ENCODE measurements at places on chromosomes 4 and X. TPM values are rescaled to one million over a fixed set of nuclear protein-coding genes. Genes with fewer than 3 reads are reported as not detected.

DNA sequence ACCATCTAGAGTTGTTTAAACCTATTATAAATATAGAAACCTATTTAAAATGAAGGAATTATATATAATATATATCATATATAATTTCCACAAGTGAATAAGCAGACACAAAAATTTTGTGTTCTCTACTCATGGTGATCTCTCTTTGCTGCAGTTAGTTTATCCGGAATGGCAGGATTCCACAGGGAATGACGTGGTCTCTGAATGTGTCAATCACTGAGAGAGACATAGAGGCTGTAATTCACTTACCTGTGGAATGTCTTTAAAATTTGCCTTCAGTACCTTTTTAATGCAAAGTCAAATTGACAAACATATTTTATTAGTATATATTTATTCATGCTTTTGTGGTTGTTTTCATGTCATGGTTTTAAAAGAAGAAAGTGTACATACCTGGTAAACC is 669.3 kb downstream of the NLGN4X start:
- no peak for DNase-seq

GRCh38 chr4:9771034-9771433 is 10.4 kb upstream of the DRD5 start:
- no peak for DNase-seq

DNA sequence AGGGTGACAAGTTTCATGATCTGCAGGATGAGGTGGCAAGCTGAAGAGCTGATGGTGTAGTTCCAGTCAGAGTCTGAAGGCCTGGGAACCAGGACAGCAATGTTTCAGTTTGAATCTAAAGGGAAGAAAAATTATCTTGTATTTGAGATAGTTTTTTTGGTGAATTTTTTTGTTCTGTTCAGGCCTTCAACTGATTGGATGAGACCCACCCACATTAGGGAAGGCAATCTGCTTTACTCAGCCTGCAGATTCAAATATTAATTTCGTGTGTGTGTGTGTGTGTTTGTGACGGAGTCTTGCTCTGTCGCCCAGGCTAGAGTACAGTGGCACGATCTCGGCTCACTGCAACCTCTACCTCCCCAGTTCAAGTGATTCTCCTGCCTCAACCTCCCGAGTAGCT is 22.1 kb upstream of the SMIM14 start:
- no peak for DNase-seq

DNA sequence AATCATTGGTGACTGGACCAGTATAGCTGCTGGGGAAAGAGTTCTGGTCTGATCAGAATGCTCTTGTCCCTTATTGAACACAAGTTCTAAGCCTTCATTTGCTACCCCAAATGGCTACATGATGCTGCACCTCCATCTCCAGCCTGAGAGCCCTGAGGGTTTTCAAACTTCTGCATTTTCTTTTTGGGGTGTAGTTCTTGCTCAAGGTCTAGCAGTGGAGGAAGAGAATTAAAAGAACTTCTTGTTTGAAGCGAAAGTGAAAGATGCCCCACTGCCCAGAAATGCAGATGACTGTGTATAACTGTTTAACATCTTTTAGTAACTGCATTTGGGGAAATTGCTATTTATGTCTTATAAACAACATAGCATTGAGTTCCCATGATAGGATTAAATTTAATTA is 38.5 kb downstream of the LAMTOR3 start:
- DNase-seq, result no peak

DNA sequence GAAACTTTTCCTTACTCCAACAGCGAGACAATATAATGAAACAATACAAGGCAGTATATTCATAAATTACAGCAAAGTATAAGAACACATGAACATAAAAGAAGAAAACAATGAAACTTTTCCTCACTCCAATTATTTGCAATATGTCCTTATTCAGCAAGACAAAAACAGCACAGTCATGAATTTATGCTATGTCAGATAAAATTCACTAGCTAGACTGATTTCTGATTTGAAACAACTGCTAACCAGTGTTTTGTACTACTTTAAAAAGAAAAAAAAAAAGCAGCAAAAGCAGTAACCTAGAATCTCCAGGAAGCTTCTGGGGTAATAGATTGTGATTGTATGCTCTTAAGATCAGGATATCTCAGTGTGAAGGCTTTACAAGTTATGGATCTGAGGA is 45.2 kb upstream of the UNC5C start:
- DNase-seq, result no peak

DNA sequence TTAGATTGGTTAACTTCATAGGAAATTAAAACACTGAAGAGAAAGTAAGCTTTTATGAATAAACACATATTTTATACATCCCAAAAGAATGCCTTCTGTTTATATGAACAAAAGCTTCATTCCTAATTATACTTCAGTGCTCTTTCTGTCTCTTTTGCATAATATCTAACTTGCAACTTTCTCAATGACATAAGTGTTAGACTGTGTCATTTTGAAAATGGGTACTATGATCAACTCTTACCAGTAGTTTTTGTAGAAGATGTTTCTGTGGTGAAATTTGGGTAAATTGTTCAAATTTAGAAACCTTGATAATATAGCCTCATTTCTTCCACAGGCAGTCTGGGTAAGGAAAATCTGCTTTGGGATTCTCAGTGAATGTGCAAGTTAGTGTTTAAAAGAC is 991.4 kb downstream of the CCSER1 start:
- no peak for DNase-seq

DNA sequence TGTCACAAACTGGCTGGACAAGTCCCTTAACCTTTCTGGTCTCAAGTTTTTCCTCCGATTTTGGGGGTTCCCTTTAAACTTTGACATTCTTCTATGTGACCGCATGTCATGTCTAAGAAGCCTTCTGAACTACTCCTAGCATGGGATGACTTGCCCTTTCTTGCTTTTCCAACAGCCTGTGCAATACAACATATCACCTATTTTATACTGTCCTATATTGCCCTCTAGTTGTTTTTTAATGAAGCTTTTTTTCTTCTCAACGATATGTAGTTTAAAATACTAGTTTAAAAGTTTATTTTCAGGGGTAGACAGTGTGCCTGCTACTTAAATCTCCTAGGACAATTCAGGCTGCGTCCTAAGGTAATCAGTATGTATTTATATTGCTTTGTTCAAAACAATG is 1.0 kb upstream of the IGBP1 start:
- no peak for DNase-seq

ZNF141 gene
- 38.5 TPM for polyA plus RNA-seq

DNA sequence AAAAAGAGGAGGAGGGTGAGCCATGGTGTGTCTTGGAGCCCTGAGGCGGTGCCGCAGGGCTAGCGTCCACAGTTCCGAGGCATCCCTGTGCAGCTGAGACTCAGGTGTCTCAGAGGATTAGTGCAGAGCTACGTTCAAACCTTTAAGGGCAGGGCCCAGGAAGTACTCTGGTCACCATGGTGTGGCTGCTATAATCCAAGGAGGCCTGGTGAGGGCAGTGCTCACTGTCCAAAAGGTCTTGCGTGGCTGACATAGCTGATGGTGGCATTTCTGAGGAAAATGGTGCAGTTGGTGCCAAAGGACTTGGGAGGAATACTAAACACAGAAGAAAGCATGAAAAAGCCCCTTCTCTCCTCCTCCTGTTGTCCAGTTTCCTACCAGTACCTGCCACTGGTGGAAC is 146.9 kb downstream of the DCHS2 start:
- no peak for DNase-seq

CXCL5 gene
- 0.19 TPM for polyA plus RNA-seq

GRCh38 chrX:128309311-128309710 is 257.1 kb upstream of the ACTRT1 start:
- no peak for DNase-seq

DNA sequence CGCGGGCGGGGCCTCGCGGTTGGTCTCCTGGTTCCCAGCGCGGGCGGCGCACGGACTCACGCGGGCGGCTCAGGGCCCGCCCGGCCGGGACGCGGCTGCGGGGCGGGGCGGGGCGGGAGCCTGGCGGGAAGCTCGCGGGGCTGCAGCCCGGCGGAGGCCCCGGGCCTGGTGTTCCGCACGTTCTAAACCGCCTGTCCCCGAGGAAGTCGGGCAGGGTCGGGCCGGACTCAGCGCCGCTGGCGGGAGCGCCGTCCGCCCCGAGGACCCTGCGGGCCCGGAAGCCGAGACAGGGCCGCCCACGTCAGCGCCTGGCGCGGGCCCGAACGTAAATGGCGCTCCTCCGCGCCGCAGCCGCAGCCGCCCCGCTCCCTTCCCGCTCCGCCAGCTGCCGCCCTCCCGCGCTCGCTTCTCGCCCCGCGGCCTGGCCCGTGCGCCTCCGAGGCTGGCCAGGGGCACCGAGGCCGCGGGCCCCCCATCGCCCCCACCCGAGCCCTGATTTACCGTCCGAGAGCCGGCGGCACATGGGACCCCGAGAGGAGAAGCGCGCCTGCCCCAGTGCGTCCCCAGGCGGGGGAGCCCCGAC is 309 bp upstream of the CTBP1 start:
- DNase-seq, result peak; percentile 86

- DNase-seq, result no peak
Observed at GRCh38 chrX:72382202-72382595, 76.5 kb upstream of the CITED1 start.

DNA sequence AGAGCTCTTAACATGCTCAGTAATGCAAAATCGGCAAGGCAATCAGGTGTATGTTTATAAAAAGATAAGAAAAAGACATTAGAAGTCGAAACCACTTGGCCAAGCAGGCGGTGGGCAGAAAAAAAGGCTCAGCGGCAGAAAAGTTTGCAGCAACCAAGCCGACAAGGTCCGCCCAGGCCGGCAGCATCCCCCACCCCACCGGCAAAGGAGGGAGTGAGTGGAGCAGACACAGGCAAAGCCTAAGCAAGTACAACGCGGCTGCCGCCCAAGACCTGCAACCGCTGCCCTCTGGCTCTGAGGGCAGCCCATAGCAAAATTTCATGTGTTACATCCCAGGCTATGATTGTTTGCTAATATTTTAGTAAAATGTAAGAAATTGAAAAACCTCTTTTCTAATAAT is 125.4 kb upstream of the ZCCHC13 start:
- DNase-seq, result peak; percentile 1

Data from right lung (tissue), 10 donors.